ENCODE measurements at places on chromosomes 7 and 10. TPM values are rescaled to one million over a fixed set of nuclear protein-coding genes. Genes with fewer than 3 reads are reported as not detected.
A peak's percentile ranks its signal among the peaks of the same experiment; 100 is the strongest.

GRCh38 chr7:1961701-1962276 lies 271.0 kb downstream of the MAD1L1 start:
- peak; percentile 55 for DNase-seq

The ANXA8L1 gene
- 1.0 TPM for total RNA-seq

DNA sequence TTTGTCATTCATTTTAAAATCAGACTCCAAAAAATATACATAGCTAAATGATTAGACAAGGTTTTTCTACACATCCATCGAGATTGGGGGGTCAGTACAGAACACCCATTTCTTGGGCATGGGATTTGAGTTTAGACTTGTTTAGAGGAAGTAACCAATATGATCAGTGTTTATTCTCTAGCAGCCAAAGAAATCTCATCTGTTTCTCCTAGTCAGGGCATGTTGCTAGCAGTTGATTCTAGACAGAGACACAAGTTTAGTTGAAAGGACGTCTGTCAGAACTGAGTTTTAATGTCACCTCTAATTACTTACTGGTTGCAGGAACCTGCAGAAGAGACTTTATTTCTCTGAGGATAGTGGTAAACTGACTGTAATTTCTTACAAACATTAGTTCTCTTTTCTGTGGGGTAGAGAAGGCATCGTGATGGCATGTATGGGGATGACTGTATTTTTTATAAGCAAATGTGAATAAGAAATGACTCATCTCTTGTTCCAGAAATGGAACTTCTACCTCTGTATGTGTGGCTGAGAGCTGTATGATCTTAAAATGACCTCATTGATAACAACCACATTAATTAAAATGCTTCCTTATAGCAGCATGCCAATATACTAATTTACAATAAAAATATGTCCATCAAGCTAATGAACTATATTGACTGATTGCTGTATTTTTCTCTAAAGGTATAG lies 30.6 kb upstream of the RHOBTB1 start:
- no peak for DNase-seq

- no peak for DNase-seq
Observed at GRCh38 chr10:125222515-125223308, 62.3 kb upstream of the CTBP2 start.

The PTEN gene
- total RNA-seq: 39.3 TPM

Data from kidney epithelial cell (primary cell).